ENCODE measurements at places on chromosomes 2 and 18. TPM values are rescaled to one million over a fixed set of nuclear protein-coding genes. Genes with fewer than 3 reads are reported as not detected.

- no peak for DNase-seq
Observed at GRCh38 chr18:9321736-9322135, 12.8 kb upstream of the TWSG1 start.

DNA sequence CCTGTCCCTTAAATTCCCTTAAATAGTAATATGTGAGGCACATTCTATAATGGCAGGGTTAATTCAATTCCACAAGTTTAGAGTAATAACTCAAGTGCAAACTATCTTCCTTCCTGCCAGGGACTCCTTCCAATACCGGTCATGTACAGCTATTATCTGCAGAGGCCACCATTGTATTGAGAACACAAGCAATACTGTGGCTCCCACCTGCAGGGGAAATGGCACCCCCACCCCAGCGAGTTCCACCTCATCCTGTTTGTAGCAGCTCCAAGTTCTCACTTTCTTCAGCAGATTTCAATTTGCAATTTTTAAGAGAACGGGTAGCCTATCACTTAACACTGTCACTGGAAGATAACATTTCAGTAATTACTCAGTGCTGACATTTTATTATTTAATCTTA, 172.1 kb upstream of the PID1 start:
- no peak for DNase-seq

DNA sequence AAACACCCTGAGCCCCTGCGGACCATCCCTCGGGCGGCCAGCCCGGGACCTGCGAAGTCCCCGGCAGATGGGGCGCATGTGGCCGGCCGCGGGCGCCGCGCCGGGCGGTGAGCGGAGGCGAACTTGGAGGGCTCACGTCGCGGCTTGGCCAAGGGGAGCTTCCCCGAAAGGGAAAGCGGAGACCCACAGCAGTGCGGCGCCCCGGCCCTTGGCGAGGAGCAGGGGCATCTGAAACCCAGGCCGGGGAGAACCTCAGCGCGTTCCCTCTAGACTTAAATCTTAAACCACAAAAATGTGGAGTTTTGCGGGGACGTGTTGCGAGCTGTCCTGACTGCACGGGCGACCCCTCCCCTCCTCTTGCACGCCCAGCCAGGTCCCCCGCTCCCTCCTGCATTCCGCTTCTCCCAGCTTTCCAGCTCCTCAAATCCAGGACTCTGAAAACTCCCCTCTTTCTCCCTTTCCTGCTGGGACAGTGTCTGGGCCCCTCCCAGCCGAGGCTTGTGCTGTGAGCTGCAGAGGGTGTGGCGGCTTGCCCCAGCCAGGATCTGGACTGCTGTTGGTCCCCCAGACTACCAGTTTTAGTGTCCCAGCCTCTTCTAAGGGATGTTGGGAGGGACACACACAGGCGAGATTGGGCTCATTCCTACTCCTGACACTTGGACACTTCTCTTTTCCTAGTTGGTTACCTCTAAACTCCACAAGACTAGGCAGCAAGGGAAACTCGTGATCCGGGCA, 1.3 kb downstream of the FMNL2 start:
- no peak for DNase-seq

DNA sequence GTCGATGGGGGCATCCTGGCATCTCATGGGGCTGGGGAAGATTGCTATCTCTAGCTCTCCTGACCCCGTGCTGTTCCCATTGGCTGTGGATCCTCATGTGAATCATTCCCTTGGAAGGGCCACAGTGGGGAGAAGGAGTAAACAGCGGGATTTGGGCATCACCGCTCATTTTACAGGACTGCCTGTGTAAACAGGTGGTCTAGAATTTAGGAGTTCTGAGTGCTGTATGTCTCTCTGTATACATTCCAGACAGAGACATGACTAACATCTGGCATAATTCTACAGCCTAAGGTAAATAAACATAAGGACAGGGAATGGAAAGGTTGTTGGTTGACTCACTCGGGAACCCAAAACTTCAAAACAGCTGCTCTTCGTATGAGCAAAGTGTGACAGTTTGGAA, 92.7 kb downstream of the COPS8 start:
- no peak for DNase-seq

DNA sequence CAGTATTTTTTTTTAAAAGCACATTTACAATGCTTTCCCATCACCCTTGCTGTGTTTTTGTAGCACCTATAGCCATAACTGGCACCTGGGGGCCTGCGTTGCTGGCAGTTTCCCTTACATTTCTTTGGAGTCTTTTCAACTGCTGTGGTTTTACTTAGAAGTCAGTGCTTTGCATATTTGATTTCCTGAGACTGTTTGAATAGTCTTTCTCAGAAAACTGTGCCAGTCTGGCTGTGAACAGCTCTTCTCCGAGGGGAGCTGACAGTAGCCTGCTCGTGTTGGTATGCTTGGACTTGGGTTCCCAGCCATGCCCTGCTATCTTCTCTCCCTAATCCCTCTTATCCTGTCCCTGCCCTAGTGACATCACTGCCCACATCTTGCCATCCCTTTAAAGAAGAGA, 81.5 kb downstream of the DPP4 start:
- no peak for DNase-seq

Gene ATP6V1C2
- total RNA-seq = 0.74 TPM

Gene RNF125
- total RNA-seq = 14.3 TPM

Gene LRATD1
- 2.3 TPM for total RNA-seq

Gene ODC1
- 76.7 TPM for total RNA-seq

Gene RNF152
- 2.2 TPM for total RNA-seq

All from H1 (cell line).